ENCODE measurements at places on chromosomes 7 and 10. TPM values are rescaled to one million over a fixed set of nuclear protein-coding genes. Genes with fewer than 3 reads are reported as not detected.

Gene LBX1
- total RNA-seq: not detected

Gene TLL2
- 1.8 TPM for total RNA-seq

DNA sequence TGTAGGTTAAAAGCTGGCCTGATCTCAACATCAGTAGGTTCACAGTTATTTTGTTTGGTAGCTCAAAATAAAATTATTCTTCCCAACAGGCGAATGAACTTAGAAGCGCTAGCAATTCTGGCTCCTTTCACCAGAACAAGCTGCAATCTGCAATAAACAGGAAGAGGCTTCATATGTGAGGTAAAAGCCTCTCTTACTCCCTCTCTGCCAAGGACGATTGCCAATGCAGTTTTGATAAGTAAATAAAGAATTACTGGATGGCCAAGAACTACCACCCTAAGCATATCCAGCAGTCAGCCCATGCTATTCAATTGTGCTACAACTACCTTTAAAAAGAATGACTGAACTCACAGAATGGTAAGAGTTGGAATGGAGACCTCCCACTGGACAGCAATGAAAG, 150.0 kb upstream of the LAMB4 start:
- no peak for DNase-seq

- peak; percentile 68 for DNase-seq
Observed at GRCh38 chr10:4174197-4174596, 389.2 kb upstream of the KLF6 start.

- DNase-seq: no peak
Observed at GRCh38 chr7:5397736-5398135, 25.9 kb downstream of the TNRC18 start.

DNA sequence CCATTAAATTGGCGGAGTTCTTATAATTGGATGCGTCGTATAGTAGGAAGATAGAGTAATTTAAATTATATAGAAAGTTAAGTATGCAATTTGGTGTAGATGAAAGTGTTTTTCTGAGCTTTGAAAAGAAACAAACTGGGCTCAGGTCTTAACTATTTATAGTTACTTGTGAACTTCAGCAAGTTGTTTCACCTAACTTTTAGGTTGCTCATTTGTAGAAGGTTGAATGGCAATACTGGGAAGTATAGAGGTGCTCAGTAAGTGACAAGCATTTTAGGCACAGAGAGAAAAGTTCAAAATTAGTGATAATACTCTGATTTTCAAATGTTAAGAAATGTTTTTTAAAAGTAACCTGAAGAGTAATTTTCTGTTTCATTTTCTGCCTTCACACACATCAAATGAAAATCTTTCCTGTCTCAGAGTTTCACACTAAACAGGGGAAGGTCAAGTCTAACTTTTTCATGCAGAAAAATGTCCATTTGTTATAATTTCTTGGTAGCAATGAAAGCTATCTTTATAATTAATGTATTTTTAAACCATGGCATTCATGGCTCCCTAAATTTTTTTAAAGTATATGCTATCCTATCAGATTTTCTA, 146.5 kb downstream of the PHF14 start:
- DNase-seq: no peak

GRCh38 chr10:48938281-48938680, 1.4 kb downstream of the LRRC18 start:
- peak; percentile 9 for DNase-seq

DNA sequence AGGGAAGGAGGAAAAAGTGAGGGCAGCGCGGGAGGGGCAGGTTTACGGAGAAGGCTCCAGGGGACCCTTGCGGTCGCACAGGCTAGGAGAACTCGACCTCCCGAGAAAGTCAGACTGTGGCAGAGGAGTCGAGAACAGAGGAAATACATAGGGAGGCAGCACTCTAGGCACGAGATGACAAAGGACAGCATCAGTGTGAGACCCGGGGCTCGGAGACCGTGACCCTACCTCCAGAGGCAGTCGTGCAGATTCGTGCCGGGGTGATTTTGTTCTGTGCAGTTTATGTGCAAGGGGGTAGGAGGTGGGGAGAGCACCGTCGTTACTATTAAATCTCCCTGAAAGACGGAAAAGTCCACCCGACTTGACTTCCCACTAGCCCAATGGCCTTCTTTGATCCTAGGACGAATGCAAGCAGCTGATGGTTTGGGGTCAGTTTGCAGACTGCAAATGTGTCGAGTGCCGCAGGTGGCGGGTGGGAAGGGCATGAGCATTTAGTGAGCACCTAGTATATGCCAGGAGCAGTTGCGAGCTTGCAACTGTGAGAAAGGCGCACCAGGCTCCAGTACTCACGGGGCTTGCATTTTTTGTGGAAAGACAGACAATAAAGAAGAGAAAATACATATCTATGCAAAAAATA, 674 bp upstream of the OSBPL3 start:
- peak; percentile 49 for DNase-seq
